ENCODE measurements at places on chromosomes 4 and X.

GRCh38 chr4:160038615-160039014 is 935.7 kb downstream of the RAPGEF2 start:
- no peak for DNase-seq

DNA sequence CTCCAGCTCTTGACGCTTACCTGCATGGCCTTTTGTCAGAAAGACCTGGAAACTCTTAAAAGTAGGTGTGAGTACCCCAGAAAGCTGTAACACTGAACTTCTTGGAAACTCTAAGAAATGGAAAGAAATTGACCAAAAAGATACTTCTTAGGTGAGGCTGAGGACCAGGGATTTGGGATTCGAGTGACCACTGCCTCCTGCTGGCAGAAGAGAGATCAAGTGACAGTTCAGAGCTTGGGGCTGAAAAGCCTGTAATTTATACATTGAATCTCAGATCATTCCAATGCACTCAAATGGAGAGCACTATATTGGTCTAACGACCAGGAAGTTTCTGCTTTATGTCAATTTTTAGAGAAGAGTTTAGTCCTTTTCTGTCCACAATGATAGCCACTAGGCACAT is 204.6 kb downstream of the PDGFRA start:
- no peak for DNase-seq

DNA sequence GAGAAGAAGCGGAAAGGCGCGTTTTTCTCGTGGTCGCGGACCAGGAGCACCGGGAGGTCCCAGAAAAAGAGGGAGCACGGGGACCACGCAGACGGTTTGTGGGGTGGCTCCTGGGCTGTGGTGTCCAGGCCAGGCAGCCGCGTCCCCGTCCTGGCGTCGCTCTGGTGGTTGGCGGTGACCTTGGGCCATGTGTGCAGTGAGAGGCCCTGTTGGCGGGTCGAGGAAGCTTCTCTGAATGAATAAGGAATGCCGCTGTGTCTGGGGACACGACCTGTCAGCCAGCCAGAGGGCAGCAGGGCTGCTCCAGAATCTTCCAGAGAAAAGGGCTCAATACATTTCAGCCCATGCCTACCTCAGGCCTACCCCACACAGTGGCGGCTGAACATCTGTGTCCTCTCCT is 24.3 kb upstream of the HGFAC start:
- DNase-seq, result no peak

DNA sequence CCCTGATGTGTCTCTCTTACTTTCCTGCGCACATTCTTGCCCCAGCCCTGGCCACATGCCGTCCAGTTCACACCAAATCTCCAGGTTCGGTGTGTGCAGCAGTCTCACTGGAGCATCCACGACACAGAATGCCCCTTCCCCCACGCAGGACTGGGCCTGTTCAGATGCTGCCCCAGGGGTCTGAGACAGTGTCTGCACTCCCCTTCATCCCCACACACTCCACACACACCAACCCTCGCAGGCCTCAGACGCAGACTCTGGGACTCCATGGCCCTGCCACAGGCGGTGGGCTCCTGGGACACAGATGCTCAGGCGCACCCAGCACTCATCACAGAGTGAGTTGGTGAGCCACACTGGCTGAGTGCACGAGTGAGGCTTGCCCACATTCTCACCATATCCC is 83.9 kb downstream of the AFAP1 start:
- DNase-seq, result no peak

DNA sequence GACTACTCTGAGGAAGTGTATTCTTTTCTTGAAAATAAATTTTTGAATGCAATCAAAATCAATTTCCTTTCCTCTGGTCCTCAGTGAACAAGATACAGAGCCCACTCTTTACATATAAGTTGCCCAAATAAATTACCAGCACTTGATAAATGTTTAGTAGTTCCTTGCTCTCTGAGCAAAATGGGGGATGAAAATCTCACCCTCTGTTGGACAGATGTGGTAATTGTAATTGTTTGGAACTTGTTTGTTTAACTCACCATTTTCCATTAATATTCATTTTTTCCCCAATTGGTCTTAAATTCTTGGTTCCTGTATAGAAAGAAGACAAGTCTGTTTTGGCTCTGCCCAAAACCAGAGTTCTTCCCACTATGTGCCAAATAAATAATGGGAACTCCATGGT is 146.3 kb downstream of the LDB2 start:
- DNase-seq, result no peak

DNA sequence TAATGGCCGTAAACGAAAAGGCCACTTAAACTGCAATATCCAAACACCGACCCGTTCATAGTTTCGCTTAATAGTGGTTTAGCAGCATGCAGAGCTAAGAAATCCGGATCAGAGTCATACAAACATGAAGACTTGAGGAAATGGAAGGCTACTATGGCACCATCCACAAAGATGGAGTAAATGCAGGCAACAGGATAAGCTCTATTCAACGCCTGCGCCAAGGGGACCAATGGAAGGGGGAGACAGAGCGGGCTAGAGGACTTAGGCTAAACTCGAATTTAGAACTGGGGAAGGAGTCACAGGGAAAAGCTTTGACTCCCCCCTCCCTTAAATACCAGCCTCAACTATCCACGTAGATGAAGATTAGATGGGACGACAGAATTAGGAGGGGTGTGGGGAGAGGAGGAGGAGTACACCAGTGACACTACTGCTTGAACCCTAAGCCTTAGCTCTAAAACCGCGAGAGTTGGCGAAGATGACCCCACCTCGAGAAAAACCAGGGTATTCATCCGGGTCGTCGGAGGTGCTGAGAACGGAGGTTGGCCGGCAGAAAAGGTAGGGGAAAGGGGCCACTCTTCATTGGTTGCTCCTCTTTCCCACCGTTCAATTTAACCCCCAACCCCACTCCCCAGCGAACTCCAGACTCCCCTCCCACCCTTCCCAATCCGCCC is 3.5 kb downstream of the HUWE1 start:
- DNase-seq, result peak; percentile 22

- DNase-seq, result no peak
Measured at GRCh38 chr4:1035510-1035909, 24.1 kb downstream of the FGFRL1 start.

GRCh38 chr4:74266081-74266480 is 42.2 kb upstream of the EPGN start:
- DNase-seq, result peak; percentile 34

DNA sequence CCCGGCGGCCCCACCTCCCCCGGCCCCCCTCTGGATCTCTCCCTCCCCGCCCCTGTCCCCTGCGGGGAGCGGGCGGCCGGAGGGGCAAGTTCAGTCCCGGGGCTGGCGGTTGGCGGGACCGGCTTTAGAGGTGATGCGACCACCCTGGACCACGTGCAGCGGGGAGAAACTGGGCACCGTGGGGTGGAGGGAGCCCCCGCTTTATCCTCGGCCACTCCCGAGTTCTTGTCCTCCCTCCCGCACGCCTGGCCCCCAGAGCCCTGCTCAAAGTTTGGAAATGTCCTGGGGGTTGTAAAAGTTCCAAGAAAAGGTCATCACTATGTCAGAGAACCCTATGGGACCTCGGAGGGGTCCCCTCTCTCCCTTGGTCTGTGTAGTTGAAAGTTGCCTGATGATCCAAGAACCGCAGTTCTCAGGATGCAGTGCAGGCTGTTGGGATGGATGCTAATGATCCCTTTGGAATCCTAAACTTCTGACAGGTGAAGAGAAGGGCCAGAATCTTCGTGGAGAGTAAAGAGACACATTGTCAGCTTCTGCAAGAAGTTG is 411 bp upstream of the VEGFC start:
- DNase-seq, result no peak

DNA sequence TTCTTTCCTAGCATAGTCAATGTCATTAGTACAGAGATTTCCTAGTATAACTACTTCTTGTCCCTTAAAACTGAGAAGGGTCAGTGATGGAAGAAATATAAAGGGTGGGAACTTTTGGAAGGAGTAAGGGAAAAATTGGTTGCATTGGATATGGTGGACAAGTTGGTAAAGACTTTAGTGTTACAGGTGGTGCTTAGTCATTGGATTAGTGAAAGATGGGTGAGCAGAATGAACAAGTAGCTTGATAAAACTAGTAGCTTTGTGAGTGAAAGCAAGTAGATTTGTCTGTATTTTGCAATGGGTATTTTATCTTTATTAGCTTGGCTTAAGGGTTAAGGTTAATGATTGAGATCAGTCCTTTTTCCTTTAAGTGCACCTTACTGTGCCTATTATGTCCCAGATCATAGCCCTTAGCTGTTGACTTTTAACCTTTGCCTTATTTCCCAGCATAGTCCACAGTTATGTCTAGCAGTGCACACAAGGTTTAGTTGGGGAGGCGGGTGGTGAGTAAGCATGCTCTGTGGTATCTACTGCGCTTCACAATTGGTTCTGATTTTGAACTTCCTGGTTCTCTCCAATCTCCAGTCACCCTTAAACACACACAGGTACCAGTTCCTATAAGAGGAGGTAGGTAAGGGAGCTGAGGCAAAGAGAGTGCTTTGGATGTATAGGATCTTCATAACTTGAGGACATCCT is 9.5 kb downstream of the WDR44 start:
- DNase-seq, result no peak

DNA sequence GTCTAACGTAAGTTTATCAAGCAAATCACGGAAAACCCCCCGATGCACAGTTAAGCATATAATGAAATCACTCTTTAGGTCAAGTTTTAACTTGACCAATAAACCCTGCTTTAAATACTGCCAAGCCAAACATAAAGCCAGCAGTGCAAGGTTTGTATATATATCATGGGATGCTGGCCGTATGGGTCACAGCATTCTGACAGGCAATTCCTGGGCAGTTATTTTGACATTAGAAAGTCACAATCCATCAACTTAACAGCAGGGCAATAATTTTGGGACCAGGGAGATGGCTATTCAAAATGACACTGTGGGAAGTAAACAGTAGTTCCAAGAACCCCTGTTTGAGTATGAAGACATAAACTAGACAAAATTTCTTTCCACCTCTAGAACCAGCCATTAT is 116.9 kb downstream of the ZNF827 start:
- DNase-seq, result no peak

DNA sequence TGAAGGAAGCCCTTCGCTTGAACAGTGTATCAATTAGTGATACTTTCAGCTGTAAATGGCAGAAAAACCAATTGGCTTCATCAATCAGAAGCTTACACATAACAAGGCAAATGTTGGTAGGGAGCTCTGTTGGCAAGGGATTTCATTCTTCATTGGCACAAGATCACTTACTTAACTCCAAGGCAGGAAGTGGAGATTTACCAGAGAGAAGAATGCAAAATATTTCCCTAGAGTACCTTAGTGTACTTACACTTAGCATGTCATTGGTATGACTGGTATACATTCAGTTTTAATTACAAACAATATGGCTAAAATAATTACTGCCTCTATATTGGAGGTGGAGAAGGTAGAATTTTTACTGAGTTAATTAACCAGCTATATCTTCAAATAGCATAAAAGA is 545.0 kb downstream of the GABRG1 start:
- DNase-seq, result no peak

DNA sequence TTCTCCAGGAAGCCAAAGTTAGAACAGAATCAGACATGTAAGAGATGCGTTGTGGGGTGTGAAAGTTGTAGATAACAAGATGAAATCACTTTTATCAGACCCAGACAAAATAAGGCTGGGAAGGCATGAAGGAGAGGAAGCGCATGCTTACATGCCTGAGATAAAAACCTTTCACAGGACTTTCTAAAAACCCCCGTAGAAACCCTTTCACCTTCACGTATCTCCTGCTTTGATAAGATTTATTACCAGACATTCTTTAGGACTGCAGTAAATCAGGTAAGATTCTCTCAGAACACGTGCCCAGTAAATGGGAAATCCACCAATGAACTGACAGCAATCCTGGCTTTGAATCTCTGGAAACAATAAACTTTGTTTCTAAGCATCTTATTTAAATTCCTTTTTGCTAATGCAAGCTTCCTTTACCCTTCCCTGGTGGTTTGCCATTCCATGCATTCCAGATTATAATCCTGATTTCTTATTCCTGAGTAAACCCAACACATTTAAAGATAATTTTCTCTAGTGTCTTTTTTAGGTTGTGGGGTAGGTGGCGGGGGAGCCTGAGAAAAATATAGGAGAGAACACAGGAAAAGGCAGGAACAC is 254.6 kb upstream of the LDB2 start:
- DNase-seq, result no peak

DNA sequence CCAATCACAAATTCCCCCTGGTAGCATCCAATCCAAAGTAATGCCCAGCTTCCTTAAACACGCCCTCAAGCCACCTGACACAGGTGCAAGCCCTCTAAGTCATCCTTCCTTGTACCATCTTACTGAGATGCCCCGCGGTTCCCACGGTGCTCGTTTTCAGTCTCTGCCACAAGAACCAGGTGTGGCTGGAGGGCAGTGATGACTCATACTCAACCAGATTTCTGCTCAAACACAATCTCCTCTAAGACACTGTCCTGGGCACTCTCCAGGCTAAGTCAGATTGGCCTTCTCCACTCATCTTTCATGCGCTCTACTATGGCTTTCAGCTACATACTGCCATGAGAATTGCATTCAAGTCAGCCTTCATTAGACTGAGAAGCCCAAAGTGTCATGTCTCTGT is 3.5 kb downstream of the SH3KBP1 start:
- DNase-seq, result no peak

DNA sequence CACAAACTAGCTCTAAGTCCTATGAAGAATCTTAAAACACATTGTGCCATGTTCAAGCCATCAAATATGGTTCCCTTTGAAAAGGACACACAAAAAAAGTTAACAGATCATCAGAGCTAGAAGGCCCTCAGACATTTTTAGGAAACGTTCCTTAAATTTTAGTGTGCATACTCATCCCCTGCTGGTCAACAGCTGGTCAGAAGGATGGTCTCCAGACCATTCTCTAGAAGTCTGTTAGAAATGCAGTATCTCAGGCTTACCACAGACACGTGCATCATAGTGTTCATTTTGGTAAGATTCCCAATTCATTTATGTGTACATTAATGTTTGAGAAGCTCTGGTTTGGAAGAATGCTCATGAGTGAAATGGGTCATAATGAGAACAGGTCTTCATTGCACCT is 523.1 kb downstream of the INPP4B start:
- DNase-seq, result no peak

DNA sequence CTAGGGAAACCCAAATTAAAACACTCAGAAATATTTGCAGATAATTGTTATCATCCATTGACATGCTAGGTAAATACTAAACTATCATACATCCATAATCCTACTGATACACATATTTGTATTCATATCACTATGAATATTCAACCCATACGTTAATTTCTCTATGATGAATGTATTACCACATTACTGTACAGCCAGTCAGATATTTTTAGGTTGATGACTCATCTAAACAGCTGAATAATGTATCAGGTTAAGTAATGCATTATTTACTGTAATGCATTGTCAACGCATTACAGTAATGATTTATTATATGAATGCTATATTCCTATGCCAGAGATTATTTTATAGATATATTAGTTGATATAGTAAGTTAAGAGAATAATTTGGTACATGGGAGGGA is 37.1 kb downstream of the VEGFC start:
- DNase-seq, result no peak
